Stimulated activated CD8-positive, alpha-beta memory T cell treated with anti-CD3 and anti-CD28 coated beads, Interleukin-7, amount 100 ng/mL, for 1 hour (primary cell): ENCODE measurements at places on chromosomes 6 and 20.

- no peak for DNase-seq
Measured at GRCh38 chr6:160260803-160261450, 2.3 kb upstream of the SLC22A2 start.

GRCh38 chr20:11378252-11378651 is 539.4 kb upstream of the BTBD3 start:
- no peak for DNase-seq

- DNase-seq, result no peak
Measured at GRCh38 chr6:123402052-123402451, 234.7 kb downstream of the TRDN start.

GRCh38 chr6:35047265-35048011 is 93.7 kb downstream of the TCP11 start:
- DNase-seq, result no peak

GRCh38 chr6:129130959-129131681 is 248.2 kb downstream of the LAMA2 start:
- DNase-seq, result no peak

DNA sequence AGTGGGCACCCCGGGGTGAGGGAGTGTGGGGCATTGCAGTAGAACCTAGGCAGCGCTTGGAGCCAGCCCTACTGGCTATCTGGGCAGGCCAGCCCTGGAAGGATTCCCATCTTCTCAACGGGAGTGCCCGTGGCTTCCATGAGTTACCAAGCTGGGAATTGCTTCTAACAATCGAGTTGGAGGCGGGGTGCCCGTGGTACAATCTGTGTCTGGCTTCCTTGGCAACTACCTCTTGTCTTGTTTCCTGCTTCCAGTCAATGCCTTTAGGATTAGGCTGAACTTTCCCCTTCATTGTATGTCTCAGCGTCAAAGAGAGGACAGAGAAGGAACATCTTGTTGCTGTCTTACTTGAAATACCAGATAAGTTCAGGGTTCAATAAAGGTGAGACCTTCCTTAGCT is 33.3 kb downstream of the PPP1R14C start:
- DNase-seq, result no peak

DNA sequence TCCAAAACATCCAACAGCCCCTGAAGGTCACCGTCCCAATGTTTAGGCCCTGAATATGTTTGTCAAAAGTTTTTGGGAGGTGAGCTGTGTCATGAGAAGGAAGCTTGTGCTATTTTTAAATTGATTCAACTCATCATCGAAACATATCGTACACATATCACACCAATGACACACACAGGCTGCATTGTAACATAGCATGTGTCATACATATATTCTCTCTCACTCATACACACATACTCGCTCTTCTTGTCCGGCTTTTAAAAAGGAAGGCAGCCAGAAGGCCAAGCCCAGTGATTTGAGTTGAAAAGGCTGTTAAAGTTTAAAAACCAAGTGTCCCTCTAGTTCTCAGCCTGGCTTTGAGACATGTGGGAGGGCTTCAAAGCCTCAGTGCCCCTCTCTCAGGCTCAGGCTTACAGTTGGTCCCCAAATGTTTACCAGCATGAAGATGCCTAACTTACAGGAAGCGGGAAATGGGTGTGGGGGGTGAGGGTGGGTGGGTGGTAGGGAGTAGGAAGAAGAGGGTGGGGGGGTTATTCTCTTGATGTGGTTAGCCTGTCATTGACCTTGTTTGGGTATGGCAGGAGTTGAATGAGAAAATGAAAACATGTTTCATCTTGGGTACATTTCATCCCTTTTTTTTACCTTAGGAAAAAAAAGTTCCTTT is 3.3 kb upstream of the PRDM1 start:
- DNase-seq, result no peak
